ENCODE measurements at places on chromosomes 3 and 15.

GRCh38 chr3:182783106-182783505 is 10.2 kb upstream of the ATP11B start:
- no peak for DNase-seq

- peak; percentile 42 for DNase-seq
Measured at GRCh38 chr3:63351159-63352007, 73.3 kb downstream of the SYNPR start.

DNA sequence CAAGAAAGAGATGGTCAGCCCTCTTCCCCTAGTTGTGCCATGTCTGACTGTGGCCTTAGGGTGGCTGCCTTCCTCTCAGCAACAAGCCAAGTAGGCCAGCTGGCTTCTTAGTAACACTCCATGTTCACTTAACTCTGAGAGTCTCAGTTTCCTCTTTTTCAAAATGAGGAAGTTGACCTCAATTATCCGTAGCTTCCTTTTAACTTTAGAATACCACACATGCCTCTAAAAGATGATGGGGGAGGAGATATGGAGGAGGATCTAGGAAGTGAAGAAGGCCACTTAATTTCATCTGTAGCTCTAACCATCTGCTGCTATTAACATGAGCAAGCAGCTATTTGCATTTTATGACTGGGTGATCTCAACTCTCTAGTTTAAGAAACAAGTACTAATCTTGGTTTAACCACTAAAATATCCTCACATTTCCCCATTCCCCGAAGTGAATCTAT is 32.9 kb downstream of the CD200R1L start:
- no peak for DNase-seq

DNA sequence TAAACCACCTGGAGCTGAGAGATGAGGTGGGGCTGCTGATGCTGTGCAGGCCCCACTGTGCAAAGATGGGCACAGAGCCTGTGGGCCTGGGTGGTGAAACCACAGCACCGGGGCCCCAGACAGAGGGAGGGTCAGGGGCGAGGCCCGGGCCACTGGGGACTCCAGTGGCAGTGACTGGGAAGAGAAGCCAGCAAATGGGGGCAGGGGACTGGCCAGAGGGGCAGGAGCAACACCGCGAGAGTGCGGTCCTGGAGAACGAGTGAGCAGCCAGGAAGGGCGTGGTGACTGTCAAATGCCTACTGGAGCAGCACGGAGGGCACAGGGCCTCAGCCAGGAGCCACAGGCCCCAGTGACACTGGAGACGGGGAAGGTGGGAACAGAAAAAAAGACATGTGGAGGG is 39.8 kb downstream of the HCN4 start:
- no peak for DNase-seq

All from NCI-H345 (cell line).